ENCODE measurements at places on chromosomes 4 and X.
A peak's percentile ranks its signal among the peaks of the same experiment; 100 is the strongest.

DNA sequence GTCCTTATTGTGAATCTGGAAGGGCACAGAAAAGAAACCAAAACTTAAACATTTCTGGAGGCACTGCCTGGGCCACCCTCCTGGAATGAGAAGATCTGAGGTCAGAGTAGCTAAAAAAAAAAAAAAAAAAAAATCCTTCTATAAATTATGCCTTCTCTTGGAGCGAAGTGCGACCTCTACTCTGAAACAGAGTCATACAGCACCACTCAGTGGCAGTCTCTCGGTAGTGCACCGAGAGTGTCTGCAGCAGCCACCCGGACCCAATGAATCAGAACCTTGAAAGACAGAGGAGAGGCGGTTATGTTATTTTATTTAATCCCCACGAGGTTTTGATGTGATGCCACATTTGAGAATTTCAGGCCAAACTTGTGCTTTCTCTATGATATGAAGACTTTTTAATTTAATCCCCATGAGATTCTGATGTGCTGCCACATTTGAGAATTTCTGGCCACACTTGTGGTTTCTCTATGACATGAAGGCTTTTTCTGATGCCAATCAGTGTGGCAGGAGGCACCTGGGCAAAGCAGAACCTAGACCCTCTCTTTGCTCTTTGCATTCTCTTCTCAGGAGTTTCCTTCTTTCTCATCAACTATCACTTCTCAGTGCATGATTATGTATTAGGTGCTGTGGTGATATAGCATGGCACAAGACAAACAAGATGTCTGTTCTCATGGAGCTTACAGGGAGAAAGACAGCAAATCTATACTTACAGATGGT is 5.6 kb upstream of the CT47C1 start:
- DNase-seq = peak; percentile 23

GRCh38 chr4:112591593-112591992 is 45.1 kb downstream of the ZGRF1 start:
- no peak for DNase-seq

DNA sequence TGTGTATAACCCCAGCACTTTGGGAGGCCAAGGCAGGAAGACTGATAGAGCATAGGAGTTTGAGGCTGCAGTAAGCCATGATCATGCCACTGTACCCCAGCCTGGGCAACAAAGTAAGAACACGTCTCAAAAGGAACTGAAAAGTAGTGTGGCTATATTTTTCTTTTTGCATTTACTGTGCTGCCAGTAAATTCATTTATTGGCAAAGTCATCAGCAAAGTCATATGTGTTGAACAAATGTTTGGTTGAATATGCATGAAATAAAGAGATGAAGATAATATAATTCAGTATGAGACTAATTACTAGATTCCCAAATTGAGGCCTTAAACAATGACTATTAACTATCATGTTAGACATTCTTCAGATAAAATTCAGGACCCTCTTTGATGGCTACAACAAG is 829.1 kb downstream of the PCDH7 start:
- no peak for DNase-seq

- no peak for DNase-seq
Measured at GRCh38 chrX:112839856-112840255, 775 bp downstream of the AMOT start.

DNA sequence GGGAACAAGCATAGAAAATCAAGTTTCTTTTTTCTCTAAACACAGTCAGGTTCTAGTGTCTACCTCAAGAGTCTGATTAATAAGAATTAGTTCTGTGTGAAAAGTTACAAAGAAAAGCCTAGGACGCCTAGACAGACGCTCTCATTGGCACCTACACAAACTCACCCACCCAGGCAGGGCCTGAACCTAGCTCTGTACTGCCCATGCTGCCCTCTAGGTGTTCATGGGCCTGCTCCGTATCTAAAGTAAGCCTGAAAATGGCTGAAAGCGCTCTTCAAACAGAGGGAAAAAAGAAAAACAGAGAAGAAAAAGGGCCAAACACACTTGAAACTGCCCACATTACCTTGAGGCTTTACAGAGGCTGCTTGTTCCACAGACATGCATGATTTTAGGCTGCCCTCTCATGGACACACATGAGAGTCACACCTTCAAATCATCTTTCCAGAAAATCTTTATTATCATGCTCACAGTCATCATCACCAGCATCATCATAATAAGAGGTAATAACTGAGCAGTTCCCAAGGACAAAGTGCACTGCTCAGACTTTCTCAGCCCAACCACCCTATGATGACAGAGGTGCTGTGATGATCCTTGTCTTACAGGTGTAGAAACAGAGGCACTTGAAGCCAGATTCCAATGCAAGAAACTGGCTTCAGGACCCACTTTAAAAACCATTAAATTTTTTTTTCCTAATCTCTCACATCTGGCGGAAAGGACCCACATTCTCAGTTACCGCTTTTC is 49.6 kb downstream of the MAP7D2 start:
- DNase-seq = peak; percentile 41

DNA sequence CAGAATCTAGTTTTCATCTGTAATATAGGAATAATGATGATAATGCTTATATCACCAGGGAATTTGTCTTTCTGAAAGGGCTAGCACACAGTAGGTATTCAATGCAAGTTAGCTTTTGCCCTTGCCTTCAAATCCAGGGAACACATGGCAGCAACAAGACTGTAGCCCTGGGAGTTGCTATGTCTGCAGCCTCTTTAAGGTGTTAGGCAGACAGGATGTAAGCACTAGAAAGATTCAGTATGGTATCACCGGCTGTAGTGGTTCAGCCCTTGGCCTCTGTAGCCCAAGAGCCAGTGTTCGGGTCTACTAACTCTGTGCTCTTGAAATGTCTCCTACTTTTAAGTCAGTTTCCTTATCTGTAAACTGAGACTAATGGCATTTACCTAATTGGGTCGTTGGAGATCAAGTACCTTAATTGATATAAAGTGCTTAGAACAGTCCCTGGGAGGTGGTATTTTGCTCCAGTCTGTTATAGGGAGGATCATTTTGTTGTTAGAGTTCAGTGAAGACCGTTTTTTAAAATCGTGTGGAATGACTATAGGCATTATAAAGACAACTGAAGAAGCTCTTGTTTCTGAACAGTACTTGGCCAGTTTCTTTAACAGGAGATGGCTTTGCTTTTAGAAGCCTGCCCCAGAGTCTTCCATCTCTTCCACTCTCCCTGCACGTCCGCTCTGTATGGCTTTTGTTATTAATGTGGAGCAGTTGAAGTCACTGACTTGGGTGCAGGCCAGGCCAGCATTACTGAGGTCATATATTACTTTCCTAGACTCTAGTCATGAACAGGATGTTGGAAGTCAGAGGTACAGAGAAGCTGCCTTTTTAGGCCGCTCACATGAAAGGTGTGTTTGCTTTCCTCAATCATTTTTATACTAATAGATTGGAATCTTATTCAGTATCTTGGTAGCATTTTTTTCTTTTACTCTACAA is 44.8 kb downstream of the GAB1 start:
- no peak for DNase-seq

DNA sequence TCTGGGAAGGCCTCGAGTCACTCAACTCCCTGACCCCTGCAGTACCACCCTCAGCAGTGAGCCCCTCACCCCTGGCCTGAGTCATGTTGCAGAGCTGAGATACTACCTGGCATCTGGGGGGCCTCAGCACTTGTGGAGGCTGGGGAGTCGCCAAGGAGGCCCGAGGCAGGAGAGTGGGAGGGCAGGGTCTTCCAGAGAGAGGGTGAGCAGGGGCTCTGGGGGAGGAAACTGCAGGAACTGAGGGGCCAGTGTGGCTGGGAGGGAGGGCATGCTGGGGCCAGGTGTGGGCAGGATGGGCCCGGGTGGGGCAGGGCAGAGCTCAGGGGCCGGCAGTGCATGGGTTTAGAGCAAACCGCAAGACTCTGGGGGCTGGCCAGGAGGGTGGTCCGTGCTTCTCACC is 59.7 kb downstream of the SORCS2 start:
- no peak for DNase-seq
